Aorta (tissue), 5 donors: ENCODE measurements at places on chromosomes 7 and 10.

DNA sequence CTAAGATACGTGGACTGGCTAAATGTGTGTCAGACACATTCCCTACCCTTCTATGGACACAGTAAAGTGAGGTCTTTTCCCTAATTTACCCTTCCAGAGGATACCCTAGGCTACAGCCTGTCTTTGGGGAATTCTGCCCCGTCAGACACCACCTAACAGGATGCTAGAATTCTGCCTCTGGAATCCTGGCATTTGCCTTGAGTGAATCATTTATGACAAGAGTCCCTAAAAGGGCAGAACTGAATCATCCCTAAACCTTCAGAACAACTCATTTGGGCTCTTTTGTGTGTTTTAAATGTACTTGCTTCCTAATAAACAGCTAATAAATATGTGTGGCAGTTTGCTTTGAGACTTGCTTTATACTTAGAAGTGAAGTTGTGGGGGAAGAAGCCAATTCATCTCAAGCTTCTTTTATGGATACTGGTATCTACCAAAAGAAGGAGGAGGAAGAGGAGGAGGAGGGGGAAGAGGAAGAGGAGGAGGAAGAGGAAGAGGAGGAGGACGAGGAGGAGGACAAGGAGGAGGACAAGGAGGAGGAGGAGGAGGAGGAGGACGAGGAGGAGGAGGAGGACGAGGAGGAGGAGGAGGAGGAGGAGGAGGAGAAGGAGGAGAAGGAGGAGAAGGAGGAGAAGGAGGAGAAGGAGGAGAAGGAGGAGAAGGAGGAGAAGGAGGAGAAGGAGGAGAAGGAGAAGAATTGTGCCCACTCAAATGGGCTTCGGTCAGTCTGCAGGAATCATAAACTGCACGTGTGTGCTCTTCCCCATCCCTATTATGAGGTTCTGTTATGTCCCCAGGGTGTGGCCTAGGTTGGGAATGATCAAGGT lies 27.1 kb downstream of the PARP12 start:
- no peak for DNase-seq

DNA sequence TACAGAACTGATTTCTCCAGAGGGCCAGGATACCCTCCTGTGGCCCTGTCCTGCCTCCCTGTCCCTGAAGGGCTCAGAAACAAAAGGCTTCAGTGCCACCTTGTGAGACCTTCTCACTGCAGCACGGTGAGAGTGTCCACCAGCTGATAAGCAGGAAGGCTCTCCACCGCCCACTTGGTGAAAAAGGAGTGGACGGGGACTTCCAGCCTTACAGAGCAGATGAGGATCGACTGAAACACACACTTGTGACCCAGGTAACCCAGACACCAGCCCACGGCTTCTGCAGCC lies 330.1 kb downstream of the GRID1 start:
- DNase-seq: no peak

GRCh38 chr7:33661430-33662160 lies 243.7 kb upstream of the BMPER start:
- no peak for DNase-seq

- DNase-seq: no peak
These were observed 169.4 kb downstream of the FGFR2 start for GRCh38 chr10:121428867-121429266.

DNA sequence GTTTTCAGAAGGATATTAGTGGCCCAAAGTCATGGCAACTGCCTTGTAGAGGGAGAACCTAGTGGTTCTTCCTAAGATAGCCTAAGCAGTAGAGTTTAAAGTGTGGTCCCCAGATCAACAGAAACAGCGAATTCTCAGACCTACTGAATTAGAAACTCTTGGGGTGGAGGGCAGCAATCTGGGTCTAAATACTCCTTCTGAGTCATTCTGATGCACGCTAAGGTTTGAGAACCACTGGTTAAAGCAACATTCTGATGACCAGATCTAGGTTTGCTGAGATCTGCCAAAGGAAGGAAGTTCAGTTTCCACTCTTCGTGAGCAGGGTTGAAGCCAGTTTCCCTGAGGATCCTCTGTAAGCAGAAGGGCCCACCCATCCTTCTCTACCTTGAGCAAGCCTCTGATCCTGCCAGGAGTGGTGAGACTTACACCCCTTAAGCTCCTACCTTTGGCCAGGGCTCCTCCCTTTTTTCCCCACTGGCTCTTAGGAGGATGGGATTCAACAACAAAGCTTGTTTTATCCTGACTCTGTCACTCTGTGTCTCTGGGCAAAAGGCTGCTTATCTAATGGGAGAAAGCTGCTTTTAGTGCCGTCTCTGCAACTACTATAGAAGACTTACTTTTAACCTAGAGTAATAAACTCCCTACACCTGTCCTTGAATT lies 26.8 kb upstream of the TRUB1 start:
- DNase-seq: no peak

- no peak for DNase-seq
These were observed 24.4 kb downstream of the CPED1 start for GRCh38 chr7:121012919-121013318.

GRCh38 chr10:60717852-60718251 lies 60.4 kb upstream of the CDK1 start:
- DNase-seq: no peak

DNA sequence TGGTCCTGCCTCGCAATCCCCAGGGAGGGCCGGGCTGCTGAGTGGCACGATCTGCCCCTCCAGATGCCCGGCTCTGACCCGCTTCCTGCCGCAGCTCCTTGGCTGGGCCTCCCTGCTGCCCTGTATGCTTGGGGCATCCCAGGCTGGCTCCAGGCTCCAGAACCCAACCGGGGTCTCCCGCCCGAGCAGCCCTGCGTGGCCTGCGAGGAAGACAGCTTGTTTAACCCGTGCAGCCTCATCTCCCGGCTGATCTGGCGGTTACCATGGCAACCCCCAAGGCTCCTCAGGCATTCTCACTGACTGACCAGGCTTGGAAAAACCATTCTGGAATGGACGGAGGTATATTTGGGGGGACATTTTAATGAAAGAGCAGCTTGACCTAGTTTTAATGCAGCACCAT lies 232.4 kb upstream of the MYO3A start:
- no peak for DNase-seq

DNA sequence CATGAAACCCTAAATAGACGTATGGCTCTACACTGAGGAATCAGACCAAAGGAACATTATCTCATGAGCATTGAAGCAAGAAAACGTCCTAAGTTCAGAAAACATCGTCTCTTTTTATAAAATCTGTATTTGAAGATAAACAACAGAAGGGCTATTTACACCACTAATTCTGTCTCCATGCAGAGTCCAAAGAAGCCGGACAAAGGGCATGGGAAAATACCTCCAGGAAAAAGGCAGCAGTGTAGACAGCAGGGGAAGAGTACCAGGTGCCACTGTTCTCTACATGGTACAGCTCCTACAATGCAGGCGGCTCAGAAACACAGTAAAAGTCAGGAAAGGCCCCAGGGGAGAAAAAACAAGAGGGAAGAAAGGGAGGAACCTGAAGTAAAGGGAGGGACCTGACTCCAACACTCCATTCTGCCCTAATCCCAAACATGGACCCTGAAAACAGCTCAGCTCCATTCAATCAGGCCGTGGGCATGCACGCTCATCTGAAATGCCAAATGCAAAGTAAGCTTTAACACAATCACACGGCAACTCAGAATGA lies 17.5 kb downstream of the FAM171A1 start:
- no peak for DNase-seq

DNA sequence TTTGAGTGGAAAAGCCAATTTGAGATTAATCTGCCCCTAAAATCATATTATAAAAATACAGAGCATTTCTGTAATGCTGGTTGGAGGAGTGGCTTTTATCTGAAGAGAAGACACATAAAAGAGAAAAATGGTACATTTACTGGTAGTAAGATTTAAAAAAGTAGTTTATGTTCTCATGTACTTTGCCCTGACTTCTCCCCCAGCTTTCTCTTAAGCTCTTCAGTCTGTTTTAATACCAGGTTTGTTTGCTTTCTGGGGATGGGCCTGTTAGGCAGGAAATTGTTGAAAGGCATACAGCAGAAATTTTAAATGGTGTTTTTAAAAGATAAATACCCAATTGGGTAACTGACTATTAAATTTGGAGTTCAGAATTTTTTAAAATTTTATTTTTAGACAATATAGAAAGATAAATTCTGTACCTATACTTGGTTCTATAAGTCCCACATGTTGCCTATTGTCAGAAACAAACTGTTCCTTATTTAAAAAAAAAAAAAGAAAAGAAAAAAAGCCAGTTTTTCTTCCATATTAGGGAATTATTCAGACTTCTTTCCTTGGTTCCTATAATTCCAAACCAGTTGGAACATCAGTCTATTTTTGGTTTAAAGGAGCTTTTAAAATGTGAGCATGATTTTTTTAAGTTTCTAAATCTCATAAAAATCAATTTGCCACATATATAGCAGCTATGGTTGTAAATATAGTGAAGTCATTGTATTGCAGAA lies 136.6 kb downstream of the ARID5B start:
- DNase-seq: no peak

GRCh38 chr10:60424971-60425370 lies 35.3 kb upstream of the ANK3 start:
- no peak for DNase-seq

GRCh38 chr10:133336577-133337369 lies at the start of gene CALY:
Gene CALY, minus strand, starts transcription at chr10:133336896. Its CDS starts 7,907 bp downstream, at chr10:133328989.
- no peak for DNase-seq

GRCh38 chr7:75531359-75531821 lies 39.3 kb downstream of the SPDYE5 start:
- no peak for DNase-seq

DNA sequence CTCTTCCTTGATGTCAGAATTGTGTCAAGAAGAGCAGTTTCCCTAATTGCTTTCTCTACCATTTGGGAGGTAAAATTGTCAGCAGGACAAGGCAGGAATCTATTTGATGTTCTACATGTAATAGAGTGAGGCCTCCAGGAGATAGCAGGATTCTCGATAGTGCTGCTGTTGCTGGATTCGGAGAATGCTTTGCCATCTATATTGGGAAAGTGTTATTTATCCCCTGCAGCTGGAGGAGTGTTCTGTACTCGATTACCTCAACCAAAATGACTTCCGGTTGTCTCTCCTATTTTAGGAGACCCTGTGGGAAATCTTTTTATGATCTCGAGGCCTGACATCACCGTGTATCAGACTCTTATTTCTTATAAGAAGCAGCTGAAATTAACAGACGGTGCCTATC lies 217.1 kb downstream of the TMEM178B start:
- no peak for DNase-seq

GRCh38 chr7:19772841-19773760 lies at the start of gene TMEM196:
Gene TMEM196, minus strand, starts transcription at chr7:19773617. Its CDS starts 921 bp downstream, at chr7:19772696.
- DNase-seq: peak; percentile 74

- no peak for DNase-seq
These were observed 12.3 kb upstream of the ADRB1 start for GRCh38 chr10:114031073-114031972.

DNA sequence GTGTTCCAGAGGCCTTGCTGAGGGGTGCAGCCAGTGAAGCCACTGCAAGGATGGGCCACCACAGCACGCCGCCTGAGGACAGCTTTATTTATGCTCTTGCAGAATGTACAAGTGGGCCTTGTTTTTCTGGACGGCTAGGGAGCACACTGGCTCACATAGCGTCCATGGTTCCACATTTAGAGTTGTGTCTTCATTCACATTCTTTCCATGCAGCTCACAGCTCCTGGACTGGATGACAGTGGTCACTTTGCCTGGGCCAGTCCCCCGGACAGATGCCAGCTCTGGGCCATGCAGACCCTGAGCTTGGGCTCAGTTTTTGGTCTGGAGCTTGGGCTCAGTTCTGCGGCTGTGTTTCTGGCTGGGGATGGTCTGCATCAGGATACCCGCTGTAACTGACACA lies 2.6 kb upstream of the C10orf71 start:
- no peak for DNase-seq

- peak; percentile 86 for DNase-seq
These were observed 2.0 kb downstream of the SEMA3D start for GRCh38 chr7:85184599-85185423.

GRCh38 chr7:1336509-1336908 lies 103.8 kb downstream of the UNCX start:
- no peak for DNase-seq

- no peak for DNase-seq
These were observed 47.6 kb downstream of the OSBPL3 start for GRCh38 chr7:24932389-24932788.

GRCh38 chr7:32289651-32290414 lies 200.3 kb downstream of the LSM5 start:
- DNase-seq: peak; percentile 48
